ENCODE measurements at places on chromosomes 6 and 20.
A peak's percentile ranks its signal among the peaks of the same experiment; 100 is the strongest.

DNA sequence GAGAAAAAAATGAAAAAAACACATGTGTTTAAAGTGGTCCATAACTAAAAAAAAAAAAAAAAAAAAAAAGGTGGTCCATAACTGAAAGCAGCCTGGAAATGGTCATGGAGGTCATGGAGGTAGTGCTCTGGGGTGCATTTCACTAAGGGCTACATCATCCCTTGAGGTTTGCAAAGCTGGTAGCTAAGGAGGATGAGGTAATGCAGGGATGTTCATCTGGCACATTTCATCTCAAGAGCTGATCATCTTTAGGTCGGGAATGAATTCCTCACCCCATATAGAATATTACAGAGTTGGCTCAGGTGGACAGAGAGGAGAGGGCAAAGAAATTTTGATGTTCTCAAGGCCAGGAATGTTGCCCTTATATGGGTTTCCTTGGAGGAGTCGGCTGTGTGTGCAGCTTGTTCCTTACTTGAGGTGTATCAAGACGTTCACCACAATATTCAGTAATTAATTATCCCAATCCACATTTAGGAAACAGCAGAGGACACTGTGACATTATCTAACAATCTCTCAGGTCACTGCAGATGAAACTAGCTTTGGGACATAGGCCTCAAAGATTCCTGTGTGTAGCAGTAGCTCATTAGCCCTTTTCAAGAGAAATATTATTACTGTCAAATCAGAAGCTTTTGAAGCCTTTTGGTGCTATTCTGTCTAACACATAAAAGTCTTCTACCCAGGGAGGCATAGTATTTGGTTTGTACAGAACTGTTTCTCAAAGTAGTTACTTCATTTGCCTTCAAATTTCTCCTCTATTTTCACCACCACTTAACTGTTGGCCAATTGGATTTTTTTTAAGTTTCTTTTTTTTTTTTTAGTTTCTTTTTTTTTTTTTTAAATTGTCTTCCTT is 46.8 kb downstream of the CYP24A1 start:
- no peak for DNase-seq

GRCh38 chr6:166556336-166556735 is 30.1 kb downstream of the RAMACL start:
- DNase-seq = no peak

- DNase-seq = no peak
These were observed 148.2 kb downstream of the TRIM27 start for GRCh38 chr6:28775405-28776129.

- peak; percentile 56 for DNase-seq
These were observed 25.6 kb upstream of the FUCA2 start for GRCh38 chr6:143536866-143537691.

- no peak for DNase-seq
These were observed 152.0 kb downstream of the TSHZ2 start for GRCh38 chr20:53124075-53124551.

GRCh38 chr20:6006603-6006949 is 47.3 kb downstream of the LRRN4 start:
- peak; percentile 2 for DNase-seq

GRCh38 chr6:30769853-30770524 is 25.6 kb upstream of the IER3 start:
- no peak for DNase-seq

- DNase-seq = no peak
These were observed 1104.0 kb downstream of the EPHA7 start for GRCh38 chr6:92315312-92315711.

- DNase-seq = no peak
These were observed 2.4 kb downstream of the CST9 start for GRCh38 chr20:23603321-23603720.

GRCh38 chr20:63750807-63751470 is 11.4 kb downstream of the SLC2A4RG start:
- DNase-seq = no peak

- no peak for DNase-seq
These were observed 543.9 kb downstream of the RNF144B start for GRCh38 chr6:18931086-18931485.

DNA sequence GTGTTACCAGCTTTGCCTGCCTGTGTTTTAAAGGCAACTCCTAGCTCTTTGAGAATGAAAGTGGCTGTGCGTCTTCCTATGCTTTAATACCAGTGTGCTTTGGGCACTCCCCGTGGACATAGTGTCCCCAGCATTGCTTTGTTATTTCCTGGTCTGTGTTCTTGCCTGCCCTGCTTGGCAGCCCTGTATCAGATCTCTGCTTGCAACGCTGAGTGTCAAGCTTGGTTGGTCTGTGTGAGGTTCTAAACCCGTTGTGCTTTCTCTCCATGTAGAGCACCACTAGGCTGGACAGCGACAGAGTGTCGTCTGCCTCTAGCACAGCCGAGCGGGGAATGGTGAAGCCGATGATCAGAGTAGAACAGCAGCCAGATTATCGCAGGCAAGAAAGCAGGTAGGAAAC is 80.2 kb downstream of the AFDN start:
- no peak for DNase-seq

DNA sequence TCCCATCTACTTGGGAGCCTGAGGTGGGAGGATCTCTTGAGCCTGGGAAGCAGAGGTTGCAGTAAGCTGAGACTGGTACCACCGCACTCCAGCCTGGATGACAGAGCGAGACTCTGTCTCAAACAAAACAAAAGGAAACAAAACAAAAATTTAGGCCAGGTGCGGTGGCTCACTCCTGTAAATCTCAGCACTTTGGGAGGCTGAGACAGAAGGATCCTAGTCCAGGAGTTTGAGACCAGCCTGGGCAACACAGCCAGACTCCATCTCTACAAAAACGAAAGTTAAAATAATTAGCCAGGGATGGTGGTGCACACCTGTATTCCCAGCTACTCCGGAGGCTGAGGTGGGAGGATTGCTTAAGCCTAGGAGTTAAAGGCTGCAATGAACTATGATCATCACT is 183.2 kb upstream of the ZNF217 start:
- DNase-seq = no peak

GRCh38 chr6:88208726-88209125 is 42.6 kb upstream of the CNR1 start:
- DNase-seq = no peak

- no peak for DNase-seq
These were observed 693.6 kb downstream of the QKI start for GRCh38 chr6:164108092-164108491.

GRCh38 chr6:14310960-14311359 is 193.4 kb downstream of the CD83 start:
- no peak for DNase-seq

DNA sequence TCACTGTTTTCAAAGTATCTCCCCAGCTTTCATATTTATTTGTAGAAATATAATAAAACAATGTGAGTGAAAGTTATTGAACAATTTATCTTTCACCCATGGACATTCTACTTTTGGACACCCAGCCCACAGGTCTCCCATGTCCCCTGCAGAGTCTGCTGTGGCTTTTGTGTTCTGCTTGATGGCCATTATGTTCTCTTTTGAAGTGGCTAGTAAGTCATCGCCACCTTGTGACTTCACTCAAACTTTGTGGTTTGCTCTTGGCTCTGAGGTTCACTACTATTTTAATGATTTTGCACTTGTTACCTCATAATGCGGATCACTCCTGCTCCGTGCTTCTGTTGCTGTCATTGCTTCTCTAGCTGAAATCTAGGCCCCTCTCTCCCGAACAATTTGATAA is 10.2 kb upstream of the DEFB113 start:
- DNase-seq = no peak

- DNase-seq = no peak
These were observed 15.8 kb upstream of the CYP24A1 start for GRCh38 chr20:54189630-54190029.

DNA sequence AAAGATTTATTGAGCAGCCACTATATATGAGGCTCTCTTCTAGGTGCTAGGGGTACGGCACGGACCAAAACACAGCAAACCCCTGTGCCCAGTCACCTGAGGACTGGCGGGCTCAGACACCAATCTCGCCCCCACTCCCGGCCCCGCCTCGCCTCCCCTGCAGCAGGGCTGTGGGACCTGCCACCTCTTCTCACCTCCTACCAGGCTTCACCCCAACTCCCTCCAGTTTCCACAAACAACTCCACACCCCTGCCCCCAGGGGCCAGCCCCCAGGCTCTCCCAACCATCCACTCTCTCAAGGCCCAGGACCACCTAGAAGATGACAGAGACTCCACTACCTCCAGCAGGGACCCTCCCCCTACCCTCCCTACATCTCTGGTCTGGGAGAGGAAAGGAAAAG is 6.5 kb downstream of the TFEB start:
- no peak for DNase-seq

DNA sequence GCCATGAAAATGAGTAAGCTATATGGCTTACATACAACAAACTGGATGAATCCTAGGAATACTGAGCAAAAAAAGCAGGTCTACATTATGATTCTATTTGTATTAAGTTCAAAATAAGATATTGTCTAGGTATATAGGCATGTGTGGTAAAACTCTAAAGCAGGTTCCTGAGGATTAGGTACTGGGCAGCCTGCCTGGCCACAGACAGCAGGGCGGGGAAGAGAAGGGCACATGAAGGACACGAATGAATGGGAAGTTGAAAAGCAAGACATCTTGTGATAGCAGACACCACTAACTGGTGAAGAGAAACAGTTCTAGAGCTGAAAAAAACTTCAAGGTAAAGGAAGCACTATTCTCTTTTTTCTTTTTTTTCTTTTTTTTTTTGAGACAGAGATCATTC is 72.6 kb upstream of the SLC4A11 start:
- DNase-seq = no peak

DNA sequence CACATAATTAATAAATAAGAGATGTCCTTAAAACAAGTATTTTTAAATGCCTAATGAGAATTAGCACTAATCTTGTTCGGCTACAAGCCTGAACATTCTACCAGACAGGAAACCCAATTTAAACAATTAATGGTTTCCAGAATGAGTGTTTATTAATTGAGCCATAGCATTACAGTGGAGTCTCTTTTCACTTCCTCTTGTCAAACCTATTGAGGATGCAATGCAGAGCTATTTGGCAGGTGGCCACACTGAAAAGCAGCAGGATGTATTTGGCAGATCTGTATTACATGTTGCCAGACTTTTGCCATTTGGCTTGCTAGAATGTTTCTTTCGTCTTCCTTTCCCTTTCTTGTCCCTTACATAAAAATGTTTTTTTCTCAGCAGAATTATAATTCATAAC is 475.2 kb upstream of the MARCKS start:
- DNase-seq = peak; percentile 63

DNA sequence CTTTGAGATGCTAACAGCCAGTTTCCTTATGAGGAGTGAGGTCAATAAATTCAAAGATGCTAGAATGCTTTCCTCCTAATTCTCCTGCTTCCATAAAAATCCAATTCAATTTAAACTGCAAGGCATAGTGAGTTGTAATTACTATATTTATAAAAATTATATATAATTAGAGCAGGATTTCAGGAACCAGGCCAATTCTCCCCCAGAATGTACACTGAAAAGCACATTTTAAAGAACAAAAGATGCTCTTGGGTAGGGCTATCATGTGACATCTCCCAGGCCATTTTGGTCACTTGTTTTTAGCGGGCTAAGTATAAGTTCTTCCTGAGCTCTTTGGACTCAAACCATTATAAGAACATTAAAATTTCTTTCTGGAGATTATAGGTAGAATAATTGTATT is 195.7 kb upstream of the KCNG1 start:
- no peak for DNase-seq

DNA sequence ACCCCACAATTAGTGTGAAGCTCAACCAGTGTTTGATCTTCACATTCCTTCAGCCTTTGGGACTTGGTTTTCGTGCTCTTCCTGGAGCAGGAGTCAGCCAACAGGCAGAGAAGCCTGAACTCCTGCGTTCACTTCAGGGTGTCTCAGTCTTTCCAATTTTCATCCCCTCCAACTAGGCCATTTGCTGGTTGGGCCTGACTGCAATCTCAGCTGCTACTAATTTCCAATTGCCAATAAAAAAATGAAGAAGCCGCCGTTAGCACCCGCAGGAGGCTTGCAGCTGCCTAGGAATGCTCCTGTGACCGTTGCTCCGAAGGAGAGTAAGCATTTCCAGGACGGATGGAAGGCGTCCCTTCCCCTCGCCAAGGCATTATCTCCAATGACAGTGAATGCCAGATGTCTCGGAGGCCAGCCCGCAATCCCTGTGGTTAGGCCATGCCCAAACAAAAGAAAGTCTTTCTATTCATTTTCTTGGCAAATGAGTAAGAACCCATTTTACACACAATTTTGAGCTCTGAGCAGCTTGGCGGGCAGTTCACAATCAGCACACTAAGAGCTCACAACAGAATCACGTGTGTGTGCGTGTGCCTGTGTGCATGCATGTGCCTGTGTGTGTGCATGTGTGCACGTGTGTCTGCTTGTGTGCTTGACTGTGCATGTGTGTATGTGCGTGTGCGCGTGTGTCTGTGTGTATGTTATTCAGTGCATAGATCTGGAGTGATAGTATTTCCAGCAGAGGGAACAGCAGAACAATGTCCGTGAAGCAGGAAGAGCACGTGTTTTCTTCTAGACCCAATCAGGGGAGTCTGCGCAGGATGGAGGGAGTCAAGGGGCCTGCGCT is 301.2 kb downstream of the SMOC2 start:
- DNase-seq = no peak

DNA sequence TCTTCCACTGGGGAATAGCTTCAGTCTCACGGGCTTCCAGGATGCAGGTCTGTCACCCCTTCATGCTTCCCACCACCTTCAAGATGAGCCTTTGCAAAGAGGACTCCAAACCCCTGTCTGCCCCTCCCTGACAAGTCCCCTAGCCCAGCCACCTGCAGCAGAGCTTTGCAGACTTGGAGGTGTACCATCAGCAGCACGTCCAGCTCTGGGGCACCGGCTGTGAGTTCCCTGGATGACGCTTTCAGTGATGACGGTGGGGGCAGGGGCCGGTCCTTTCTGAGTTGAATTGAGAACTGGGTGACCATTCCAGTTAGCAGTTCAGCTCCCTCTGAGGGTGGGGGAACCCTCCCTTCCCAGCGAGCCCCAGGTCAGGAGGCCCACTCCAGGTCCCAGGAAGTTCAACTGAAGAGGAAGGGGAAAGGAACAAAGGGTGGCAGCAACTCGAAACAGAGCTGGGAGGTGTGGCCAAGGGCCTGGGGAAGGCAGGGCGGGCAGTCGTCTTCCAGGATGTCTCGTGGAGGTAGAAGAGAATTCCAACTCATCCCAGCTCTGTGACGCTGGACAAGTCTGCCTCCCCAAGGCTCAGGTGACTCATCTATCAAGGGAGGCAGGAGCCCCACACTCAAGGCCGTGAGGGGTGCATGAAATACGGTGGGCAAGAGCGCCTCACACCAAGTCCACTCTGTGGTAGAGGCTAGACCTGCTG is 86.0 kb downstream of the PTPN1 start:
- DNase-seq = no peak

- no peak for DNase-seq
These were observed 69.2 kb upstream of the CDYL start for GRCh38 chr6:4707011-4707410.

GRCh38 chr6:83231146-83231545 is 38.0 kb downstream of the RWDD2A start:
- no peak for DNase-seq

DNA sequence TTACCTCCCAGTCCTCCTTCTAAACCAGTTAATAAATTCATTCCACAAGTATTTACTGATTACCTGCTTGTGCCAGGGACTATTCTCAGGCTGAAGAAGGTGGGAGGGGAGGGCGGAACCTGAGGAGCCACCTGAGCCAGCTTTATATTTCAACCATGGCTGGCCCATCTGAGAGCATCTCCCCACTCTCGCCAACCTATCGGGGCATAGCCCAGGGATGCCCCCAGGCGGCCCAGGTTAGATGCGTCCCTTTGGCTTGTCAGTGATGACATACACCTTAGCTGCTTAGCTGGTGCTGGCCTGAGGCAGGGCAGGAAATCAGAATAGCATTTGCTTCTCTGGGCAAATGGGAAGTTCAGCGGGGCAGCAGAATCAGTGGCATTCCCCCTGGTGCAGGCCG is 4.9 kb upstream of the AAR2 start:
- DNase-seq = no peak

GRCh38 chr6:157677235-157677634 is 145.8 kb upstream of the SNX9 start:
- no peak for DNase-seq

Measured in NCI-H345 (cell line).